ENCODE measurements at places on chromosomes 16 and 17.
A peak's percentile ranks its signal among the peaks of the same experiment; 100 is the strongest.

GRCh38 chr17:53607475-53607874 lies 215.3 kb upstream of the KIF2B start:
- DNase-seq = no peak

DNA sequence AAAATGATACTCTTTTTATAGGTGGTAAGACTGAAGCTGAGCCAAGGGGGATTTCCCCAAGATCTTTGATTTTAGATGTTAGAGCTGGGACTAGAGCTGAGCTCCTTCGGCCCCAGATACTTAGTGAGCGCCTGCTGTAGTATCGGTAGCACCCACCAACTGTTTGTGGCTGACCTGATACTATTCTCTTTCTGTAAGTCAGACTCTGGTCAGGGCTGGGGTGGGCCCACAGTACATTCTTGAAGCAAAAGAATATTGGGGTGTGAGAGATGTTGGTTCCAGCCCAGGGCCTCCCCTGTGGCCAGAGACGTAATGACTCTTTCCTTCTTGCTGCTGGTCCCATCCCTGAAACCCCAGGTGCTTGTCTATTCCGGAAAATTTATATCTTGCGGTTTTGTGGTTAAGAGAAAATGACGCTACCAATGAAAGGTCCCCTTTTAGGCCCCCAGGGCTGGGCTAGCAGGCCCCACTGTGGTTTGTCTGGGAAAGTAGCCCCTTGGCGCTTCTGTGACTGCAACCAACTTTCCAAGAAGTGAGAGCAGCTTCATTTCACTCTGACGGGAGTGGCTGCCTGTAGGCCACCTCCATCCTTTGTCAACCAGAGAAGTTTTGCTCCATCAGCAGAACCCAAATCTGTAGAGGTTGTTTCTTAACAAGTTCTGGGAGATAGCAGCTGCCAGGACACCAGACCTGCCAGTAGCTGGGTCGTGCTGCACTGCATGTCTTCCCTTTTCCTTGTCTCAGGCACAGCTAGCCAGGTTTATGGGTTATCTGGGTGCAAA lies 86.4 kb upstream of the LGALS9 start:
- no peak for DNase-seq

DNA sequence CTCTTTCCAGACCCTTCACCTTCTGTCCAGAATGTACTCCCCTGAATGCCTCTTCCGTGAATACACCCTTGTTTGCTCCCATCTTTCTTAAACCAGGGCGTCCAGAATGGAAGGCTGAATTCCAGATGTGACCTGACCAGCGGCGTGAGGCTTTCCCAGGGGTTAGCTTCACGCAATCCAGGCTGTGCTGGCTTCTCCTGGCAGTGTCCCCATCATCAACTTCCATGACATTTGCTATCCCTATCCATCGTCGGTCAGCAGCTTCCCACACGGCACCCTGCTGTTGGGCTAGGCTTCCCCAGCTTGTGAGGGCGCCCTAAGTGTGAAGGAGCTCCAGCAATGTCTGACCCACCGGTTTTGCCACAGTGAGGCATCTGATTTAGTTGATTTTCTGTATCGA lies 339.8 kb upstream of the TNRC6C start:
- no peak for DNase-seq

- no peak for DNase-seq
Observed at GRCh38 chr16:47666434-47666833, 205.3 kb downstream of the PHKB start.

DNA sequence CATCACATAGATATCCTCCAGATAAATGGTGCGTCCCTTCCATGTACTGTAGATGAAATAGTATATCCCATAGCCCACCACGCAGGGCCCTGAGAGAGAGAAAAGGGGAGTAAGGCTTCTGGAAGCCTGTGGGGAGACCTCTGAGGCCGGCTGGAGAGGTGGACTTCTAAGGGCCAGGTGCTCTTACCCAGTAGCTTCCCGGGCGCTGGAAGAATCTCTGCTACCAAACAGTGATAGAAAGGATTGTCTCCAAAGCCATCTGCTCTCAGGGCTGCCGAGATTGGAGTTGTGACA lies 718 bp downstream of the SAT2 start:
- no peak for DNase-seq

DNA sequence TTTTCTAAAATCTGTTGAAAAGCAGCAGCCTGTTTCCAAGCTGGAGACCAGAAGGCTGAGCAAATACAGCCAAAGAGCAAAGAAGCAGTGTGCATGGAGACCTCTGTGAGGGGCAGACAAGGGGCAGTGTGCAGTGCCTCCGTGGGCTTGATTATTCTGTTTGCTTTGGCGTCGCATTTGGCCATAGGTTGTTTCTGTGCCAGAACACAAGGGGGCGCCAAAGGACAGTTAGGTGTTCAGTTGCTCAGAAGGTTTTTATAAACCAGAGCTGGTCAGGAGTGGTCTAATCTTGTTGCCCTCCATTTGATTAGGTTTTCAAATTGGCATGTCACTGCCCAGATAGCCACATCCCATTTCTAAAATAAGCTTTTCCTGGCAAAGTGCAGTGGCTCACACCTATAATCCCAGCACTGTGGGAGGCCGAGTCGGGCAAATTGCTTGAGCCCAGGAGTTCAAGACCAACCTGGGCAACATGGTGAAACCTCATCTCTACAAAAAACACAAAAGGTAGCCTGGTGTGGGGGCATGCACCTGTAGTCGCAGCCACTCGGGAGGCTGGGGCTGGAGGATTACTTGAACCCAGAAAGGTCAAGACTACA lies 10.6 kb downstream of the MYH3 start:
- peak; percentile 28 for DNase-seq

DNA sequence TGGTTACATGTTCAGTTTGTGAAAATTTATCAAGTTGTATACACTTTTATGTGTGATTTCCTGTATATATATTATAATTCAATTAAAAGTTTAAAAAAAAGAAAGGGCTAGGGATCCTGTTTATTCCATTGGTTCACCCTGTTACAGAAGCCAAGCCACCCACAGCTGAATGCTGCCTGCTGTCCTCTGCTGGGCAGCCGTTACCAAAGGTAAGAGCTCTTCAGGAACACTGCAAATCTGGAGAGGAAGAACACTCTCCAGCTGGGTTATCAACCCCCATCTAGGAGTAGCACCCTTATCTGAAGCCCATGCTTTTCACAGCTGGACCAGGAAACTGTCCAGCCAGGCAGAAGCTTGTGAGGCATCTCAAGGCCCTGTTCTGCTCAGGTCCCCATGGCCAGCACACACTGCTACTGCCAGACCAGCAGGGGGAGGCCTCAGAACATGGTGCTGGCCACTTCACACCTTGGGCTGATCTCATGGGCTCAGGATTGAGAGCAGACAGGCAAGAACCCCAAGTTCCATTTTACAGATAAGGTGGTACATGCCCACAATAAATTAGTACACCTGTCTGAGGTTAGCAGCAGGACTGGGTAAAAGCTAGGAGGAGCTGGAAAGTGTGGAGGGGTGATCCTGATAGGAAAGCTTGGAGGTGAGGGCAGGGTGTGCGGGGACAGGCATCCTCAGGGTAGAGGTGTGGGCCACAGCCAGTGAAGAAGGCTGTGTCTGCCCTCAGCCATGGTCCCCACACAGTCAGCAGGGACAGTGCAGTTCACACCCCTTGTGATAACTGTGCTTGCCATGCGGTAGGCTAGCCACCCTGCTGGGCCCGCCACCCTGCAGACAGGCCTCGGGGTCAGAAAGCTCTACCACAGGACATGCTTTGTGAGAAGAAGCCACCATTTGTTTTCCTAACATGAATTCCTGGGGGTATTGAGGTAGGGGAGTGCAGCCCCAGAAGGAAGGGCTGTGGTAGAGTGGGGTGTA lies 54.3 kb upstream of the SREBF1 start:
- DNase-seq = peak; percentile 8

- no peak for DNase-seq
Observed at GRCh38 chr17:3885970-3886369, 6.9 kb downstream of the CAMKK1 start.

GRCh38 chr17:37557482-37557881 lies 51.7 kb downstream of the SYNRG start:
- DNase-seq = no peak

GRCh38 chr17:16649585-16649984 lies 4.1 kb downstream of the ZNF624 start:
- DNase-seq = no peak

DNA sequence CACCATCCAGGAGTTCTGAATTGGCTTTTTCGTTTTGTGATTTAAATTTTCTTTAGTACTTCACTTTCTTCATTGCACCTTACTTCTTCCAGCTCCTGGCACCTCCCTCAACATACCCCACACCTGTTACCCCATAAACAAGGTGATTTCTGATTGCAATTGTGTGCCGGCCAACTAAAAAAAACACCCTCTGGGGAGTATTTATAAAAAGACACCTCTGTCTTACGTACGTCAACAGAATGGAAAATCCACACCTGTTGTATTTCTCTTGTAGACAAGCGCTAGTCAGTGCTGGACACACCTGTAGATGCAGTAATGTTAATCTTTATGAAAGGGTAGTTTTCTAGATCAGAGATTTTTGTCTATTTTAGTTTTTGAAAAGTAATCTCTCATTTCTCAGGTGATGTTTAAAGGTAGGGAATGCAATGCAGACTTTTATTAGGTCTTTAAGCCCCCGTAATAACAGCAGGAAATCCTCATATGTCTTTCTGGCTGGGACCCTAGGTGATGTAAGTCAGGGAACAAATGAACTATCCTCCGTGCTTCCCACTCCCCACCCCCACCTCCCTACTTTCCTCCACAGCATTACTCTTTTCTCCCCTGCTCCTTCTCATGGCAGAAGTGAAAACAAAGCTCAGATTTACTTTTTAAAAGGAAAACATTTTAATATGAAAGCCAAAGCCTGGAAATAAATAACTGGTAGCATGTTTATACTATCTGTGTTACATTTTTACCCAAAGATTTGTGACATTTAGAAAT lies 4.2 kb downstream of the MSI2 start:
- no peak for DNase-seq

- no peak for DNase-seq
Observed at GRCh38 chr17:62739645-62740388, 68.3 kb downstream of the MARCHF10 start.
